NCI-H460 (cell line): ENCODE measurements at places on chromosomes 16 and 17.

GRCh38 chr16:57134982-57135381 lies 42.6 kb downstream of the CPNE2 start:
- no peak for DNase-seq

DNA sequence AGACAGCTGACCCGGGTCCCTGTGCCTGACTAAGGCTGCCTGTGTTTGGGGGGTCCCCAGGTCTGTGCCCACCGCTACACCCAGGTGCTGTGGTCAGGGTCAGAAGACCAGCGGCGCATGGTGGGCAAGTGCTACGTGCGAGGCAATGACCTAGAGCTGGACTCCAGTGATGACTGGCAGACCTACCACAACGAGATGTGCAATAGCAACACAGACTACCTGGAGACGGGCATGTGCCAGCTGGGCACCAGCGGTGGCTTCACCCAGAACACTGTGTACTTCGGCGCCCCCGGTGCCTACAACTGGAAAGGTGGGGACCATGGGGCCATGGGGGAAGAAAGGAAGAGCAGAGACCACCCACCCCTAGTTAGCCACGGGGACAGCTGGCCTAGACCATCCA lies 12.1 kb downstream of the ITGA3 start:
- DNase-seq, result no peak

DNA sequence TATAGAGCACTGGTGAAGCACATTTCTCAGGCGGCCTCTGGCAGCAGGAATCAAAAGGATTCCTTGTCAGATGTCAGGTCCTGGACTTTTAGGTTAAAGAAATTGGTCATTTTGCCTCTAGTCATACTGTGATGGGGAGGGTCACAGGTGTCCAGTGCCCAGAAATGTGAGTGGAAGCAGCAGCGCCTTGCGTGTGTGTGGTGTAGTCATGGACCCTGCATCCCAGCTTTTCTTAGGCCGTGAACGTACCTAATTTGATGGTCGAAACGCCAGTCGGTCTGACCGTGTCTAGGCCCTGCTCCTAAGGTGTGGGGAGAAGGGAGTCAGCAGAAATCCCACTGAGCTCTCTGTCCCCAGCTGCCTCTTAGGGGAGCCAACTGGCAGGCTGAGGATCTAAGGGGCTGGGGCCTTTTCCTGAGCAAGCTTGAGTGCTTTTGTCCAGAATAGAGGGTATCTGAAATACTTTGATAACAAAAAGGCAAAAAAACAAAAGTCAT lies 32.0 kb downstream of the POLR3E start:
- no peak for DNase-seq

DNA sequence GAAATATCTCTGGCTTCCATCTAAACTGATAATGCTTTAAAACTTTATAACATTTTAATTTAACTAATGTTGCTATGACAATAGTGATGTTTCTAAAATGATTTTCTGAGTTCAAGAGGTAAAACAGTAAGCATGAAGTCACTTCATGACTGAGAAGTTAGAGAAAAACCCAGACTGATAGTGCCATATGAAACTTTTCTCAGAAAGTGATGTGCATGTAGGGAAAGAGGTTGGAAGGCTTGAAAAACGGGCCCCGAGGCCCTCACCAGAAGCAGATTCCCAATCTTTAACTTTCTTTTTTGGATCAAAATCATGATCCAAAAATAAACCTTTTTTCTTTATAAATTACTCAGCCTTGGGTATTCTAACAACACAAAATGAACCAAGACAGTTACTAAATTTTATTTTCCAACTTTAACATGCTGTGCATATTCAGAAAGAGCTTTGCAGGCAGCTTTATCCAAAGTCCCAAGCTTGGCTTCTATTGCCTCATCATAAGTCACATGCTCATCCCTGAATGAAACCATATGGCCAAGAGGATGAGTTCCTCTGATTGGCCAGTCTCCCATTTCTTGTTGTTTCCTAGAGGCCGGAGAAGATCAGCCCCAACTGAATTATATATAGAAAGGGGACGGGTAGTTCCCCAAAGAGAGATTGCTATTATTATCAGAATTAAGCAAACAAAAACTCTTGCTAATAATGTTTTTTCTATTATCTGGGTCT lies 357.6 kb upstream of the SALL1 start:
- no peak for DNase-seq

- no peak for DNase-seq
These were observed 277.0 kb downstream of the WWOX start for GRCh38 chr16:78376452-78376851.

GRCh38 chr17:51860954-51861561 lies 297.5 kb downstream of the CA10 start:
- peak; percentile 11 for DNase-seq

DNA sequence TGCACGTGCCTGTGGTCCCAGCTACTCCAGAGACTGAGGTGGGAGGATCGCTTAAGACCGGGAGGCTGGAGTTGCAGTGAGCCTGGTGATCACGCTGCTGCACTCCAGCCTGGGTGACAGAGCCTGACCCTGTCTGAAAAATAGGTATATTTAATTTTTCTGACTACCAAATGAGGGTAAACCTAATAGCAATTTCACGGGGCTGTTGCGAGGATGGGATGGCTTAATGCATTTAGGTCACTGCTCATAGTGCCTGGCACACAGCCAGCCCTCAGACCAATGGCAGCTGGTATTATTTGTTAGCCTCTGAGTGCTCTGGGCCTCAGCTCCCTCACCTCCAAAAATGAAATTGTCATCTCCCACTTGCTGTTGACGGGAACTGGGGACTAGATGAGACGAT lies 5.9 kb upstream of the CDIP1 start:
- no peak for DNase-seq

- no peak for DNase-seq
These were observed 114.4 kb downstream of the CDH13 start for GRCh38 chr16:82741073-82741615.
